GM19239 (cell line): ENCODE measurements at places on chromosomes 12 and 14.

DNA sequence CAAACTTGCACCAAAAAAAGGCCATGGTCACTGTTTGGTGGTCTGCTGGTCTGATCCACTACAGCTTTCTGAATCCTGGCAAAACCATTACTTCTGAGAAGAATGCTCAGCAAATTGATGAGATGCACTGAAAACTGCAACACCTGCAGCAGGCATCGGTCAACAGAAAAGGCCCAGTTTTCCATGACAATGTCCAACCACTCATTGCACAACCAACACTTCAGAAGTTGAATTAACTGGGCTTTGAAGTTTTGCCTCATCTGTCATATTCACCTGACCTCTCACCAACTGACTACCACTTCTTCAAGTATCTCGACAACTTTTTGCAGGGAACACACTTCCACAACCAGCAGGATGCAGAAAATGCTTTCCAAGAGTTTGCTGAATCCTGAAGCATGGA, 7.0 kb upstream of the DHRS2 start:
- no peak for DNase-seq

DNA sequence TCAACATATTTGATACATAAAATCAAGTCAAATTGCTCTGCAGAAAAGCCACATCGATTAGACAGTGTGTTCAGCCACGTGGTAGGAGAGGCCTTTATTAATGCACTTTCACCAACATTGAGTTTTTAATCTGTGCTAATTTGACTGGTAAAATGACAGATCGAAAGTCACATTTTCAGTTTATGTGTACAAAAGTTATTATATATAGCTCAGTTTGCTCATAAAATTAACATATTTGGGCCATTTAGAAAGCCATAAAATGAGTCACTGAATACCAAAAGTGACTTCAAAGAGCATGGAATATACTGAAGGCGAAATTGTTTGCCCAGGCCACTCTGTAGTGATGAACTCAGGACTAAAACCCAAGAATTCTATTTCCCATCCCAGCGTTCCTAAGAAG, 26.0 kb downstream of the C12orf42 start:
- no peak for DNase-seq

DNA sequence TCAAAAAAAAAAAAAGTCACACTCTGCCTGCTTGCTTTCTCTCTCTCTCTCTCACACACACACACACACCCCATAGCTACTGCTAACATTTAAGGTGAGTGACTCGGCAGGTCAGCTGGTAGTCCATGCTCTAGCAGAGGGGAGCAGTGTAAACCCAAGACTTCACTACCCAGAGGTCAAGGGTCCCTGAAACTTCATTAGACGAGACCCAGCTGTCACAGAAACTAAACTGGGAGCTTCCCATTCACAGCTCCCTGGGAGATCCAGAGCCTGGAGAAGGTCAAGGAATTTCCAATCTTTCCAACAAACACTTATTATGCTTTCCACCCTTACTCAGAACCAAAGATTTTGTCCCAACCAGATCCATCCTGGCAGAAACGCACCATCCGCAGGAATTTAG, 33.2 kb downstream of the CKAP4 start:
- no peak for DNase-seq

DNA sequence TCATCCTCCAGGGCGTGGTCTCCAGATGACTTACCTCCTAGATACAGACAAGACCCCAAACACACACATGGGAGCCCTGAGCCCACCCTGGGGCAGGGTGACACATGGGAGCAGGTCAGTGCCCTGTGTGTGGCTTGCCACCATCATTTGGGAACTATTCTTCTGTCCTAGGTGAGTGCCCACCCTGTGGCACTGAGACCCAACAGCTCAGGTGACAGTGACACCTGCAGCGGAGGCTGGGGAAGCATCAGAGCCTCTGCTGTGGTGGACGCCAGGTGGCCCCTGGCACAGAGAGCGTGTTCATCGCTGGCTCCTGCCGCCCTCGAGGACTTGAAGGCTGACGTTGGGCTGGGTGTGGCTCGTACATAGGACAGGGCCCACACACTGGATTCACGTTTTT, 23.0 kb downstream of the SFSWAP start:
- no peak for DNase-seq
